ENCODE measurements at places on chromosomes 4 and X.

- DNase-seq, result no peak
These were observed 13.1 kb upstream of the SLC9B1 start for GRCh38 chr4:103032574-103032973.

GRCh38 chr4:83783215-83783614 is 247.3 kb downstream of the GPAT3 start:
- no peak for DNase-seq

DNA sequence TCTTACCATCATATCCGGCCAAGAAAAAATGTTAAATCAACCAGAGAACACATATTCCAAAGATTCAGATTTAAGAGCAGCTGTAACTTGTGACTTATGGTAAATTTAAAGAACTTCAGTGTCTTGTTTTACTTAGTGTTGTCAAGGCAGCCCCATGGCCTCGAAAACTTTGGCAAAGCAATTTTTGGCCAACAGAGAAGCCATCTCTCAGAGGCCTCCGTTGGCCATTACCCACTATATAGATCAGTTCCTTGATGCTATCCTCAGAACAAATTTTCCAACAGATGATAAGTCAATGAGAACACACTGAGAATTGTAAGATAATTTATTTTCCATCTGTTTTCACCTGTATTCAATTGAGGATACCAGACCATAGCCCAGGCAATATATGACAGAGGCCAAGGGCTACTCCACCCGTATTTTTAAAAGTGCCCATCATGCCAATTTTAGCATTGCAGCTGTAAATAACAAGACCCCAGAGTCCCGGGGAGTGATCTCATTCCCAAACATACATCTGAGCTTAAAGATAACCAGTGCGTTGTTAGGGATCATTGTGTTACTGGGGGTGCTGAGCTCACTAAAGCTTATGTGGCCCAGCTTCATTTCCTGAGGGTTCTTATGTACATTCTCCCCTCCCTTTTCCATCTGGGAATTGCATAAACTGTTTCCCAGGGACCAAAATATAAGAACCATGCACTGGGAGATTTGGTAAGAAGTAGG is 50.0 kb upstream of the PDHA1 start:
- no peak for DNase-seq

DNA sequence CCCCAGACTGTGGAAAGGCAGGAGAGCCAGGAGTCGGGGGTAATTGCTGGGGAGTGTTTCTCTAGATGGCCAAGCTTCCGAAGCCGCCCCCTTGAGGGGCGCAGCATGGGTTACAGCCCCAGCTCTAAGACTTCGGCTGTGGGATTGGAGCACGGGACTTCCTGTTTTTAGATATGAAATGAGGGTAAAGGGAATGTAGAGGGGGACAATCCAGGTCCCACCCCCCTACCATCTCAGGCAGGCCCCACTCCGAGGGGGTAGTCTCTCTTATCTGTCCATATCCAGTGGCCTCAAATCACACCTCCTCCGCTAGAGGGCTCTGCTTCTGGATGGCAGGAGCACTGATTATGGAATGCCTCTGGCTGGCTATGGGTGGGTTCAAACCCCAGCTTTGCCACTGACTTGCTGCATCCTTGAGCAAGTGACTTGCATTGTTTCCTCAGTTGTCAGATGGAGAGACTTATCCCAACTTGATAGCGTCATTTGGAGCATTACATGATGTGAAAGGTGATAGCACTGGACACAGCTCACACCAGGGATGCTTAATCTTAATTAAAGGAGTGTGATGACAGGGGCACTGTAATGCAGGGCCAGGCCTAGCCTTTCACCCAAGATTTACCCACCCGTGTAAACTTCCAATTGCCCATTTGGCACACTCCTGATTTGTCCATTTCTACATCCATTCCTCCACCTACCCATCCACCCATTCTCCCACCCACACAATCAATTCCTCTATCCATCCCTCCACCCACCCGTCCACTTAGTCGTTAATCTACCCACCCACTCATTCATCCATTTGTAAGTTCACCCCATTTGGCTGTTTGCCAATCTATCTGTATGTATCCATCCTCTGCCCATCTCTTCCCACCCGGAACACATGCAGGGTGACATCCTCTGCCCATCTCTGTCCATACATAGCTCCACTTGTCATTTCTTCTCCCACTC is 848 bp upstream of the KCND1 start:
- peak; percentile 37 for DNase-seq

DNA sequence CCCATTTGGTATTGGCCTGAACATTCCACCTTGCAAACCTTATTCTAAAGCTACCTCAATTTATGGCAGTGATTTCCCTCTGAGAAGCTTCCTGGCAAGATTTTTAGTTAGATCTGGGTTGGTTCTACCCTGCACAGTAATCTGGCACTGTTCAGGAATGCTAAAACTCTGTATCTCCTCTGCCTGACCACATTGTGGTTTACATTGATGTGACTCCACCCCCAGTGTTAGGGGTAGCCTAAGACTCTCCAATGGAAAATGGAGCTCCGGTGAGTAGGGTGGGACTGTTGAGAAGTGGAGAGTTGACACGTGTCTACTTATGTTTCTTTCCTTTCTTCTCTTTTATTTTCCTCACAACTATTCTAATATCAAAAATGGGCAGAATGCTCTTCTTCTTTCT is 45.4 kb downstream of the BMPR1B start:
- no peak for DNase-seq

DNA sequence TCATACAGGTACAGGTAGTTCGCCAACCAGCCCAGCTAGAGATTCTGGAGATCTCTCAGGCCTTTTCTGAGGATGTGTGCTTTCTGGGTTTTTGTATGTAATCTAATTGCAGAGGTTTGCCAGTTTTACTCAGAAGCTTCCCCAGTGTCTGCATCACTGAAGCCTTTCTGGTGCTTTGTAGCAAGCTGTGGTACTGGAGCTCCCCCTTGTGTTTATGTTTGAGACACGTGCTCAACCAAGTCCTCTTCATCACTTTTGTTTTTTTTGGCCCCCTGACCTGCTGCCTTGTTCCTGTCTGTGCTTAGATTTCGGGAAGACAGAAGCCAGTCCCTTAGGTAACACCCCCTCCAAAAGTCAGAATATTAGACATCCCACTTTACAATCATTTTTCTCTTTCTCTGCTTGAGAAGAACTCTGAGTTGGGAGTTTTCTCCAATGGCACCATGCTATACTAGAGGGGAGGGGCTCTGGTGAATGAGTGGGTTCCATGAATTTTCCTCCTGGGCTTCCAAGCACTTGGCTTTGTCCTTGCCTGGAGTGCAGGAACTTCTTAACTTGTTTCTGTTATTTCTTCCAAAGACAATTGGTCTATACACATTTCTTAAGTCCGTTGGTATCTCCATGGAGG is 128.4 kb upstream of the TBC1D9 start:
- DNase-seq, result peak; percentile 41

DNA sequence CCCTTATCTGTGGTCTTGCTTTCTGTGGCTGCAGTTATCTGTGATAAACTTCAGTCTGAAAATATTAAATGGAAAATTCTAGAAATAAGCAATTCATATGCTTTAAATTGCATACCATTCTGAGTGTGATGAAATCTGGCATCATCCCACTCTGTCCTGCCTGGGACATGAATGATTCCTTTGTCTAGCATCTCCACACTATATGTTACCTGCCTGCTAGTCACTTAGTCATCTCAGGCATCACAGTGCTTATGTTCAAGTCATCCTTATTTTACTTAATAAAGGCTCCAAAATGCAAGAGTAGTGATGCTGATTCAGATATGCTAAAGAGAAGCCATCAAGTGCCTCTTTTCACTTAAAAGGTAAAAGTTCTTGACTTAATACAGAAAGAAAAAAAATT is 14.3 kb upstream of the RAB9B start:
- DNase-seq, result no peak

- DNase-seq, result no peak
These were observed 17.0 kb downstream of the ENOX2 start for GRCh38 chrX:130885996-130886395.

DNA sequence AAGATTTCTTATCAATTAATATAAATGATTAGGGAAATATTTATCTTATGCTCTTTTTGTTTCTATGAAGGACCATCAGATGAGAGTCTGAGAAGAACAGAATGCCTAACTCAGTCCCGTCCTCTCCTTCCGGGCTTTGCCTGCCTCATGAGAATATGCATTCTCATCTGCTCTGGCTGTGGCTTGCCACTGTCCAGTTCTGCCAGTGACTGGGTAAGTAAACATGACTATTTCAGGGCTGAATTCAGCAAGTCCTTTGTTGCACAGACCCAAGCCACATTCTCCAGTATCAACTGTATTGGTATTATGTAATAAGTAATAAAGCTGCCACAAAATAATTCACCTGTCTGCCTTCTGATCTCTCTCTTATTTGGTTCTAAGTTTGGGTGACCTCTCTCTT is 110.7 kb downstream of the WDFY3 start:
- DNase-seq, result no peak

- peak; percentile 32 for DNase-seq
These were observed 8.3 kb downstream of the HNRNPDL start for GRCh38 chr4:82421796-82422560.

DNA sequence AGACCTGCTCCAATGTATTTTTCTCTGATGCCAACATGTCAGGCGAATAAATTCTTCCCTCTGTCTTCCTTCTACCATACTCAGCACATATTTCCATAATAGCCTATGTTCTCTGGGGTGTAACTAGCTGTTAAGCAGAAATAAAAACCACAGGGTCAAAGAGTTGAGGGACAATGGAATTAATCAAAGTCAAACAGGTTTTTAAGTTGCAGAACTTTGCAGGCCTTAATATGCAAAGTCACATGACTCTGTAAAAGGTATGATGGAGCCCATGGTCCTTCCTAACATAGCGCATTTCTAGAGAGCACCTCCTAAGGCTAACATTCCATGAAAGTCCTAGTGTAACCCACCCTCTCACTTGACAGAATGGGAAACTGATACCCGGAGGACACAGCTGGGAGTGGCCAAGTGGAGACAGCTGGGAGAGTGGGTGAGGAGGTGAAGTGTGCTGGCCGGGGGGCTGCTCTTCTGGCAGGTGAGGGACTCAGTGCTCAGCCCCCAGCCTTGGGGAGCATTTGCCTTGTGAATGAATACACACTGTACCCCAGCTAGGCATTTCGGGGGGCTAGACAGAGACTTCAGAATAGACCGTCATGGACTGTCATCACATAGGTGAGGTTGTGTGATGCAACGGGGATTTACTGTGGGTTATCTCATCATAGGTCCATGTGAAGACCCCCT is 8.4 kb upstream of the SORCS2 start:
- no peak for DNase-seq

DNA sequence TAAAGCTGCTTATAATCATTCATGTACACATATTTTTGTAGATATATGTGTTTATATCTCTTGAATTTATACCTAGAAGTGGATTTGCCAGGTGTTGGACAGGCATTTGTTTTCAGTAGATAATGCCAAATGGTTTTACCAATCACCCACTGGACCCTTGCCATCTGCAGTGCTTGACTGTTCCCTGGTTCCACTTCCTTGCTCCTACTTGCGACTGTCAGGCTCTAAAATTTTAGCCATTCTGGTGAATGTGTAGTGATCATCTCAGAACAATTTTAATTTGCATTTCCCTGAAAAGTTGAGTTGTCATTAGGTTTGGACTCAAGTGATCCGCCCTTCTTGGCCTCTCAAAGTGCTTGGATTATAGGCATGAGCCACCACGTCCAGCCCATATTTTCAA is 122.4 kb upstream of the SLC34A2 start:
- no peak for DNase-seq

Measured in activated CD4-positive, alpha-beta T cell treated with anti-CD3 and anti-CD28 coated beads for 48 hours (primary cell).